ENCODE measurements at places on chromosomes 7 and 10.

DNA sequence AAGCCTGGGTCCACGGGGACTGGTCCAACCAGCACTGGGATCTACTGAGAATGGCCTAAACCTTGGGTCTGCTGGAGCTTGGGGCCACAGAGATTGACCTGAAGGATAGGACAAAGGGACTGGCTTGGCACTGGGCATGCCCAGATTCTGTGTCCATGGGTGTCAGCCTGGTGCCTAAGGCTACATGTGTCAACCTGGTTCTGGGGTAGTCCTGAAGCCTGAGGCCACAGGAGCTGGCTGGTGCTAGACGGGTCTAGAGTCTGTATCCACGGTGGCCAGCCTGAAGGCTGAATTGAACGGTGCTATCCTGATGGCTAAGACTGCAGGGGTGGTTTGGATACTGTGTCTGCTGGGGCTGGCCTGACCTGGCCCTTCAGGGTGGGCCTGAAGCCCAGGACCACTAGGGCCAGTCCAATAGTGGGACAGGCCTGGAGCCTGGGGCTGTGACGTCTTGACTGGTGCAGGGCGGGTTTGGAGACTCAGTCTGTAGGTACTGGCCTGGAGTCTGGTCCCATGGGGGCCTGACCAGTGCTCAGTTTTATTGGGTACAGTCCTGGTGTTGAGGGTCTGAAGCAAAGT lies 152.4 kb upstream of the HPS1 start:
- no peak for DNase-seq

DNA sequence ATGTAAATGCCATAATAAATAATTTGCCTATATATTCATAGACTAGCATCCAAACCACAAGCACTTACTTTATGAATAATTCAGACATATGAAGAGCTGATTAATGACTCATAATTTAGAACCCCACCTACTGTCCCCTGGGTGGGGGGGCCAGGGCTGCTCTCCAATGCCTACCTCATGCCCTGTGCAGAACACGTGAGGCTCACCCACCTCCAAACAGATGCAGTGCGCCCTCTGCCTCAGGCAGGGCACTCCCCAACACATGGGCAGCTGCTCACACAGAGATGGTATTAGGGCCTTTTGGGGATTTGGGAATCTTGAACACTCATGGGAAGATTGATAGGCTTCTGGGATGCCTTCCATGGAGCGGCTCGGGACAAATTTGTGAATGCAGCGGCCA lies 75.1 kb upstream of the INSIG1 start:
- DNase-seq: no peak

GRCh38 chr7:149662591-149663095 lies 110.7 kb downstream of the ZNF467 start:
- DNase-seq: peak; percentile 88

- DNase-seq: no peak
Measured at GRCh38 chr10:47055386-47056246, 144.4 kb downstream of the PTPN20 start.

DNA sequence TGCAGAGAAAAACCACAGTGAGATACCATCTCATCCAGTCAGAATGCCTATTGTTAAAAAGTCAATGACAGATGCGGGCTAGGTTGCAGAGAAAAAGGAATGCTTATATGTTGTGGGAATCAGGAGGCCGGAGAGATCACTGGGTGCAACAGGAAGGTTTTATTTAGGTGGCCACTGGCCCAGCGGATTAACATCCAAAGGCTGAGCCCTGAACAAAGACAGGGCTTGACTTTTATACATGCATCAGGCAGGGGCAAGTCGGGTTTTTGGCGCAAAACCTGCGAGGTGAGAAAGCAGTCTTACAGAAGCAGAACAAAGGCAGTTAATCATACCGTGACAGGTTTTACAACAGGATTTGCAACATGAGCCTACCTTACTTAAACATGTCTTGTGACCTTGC lies 620 bp downstream of the ZNF117 start:
- no peak for DNase-seq

- no peak for DNase-seq
Measured at GRCh38 chr10:50469288-50469687, 154.5 kb downstream of the SGMS1 start.

GRCh38 chr10:20948686-20949327 lies 51.7 kb upstream of the NEBL start:
- DNase-seq: no peak

DNA sequence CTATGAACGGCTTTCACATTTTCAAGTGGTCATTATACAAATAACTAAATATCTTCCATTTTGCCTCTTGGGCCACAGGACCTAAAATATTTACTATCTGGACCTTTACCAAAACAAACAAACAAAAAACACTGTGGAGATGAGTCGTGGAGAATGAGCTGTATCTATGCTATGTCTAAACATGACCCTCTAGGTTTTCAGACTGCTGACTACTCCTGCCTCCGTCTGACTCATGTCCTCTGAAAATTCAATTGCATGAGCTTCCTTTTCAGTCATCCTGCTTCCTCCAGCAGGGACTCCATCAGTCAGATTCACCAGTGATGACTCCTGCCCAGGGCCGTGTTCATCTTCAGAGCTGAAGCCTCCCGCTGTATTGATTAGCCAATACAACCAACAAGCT lies 96.8 kb downstream of the COL28A1 start:
- no peak for DNase-seq

- DNase-seq: no peak
Measured at GRCh38 chr10:44883593-44884331, 27.4 kb upstream of the TMEM72 start.

- DNase-seq: no peak
Measured at GRCh38 chr7:124702385-124702784, 63.2 kb downstream of the GPR37 start.

DNA sequence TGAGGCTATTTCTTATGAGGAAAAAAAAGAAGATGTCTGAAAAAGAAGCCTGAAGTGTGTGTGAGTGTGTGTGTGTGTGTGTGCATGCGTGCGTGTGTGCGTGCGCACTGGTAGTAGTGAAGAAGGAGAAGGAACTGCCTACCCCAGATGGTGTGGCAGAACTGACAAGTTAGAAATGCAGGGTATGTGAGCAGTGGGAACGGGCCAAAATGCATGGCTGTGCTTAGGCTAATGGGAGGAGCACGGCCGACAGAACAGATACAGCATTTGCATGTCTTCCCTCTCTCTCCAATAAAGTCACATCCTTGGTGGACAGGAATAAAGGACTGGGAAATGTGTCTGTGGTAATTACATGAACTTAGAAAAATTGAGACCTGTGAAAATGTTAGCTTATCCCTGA lies 94.3 kb downstream of the IDE start:
- DNase-seq: no peak

- DNase-seq: no peak
Measured at GRCh38 chr7:371119-371778, 81.3 kb downstream of the FOXL3 start.

DNA sequence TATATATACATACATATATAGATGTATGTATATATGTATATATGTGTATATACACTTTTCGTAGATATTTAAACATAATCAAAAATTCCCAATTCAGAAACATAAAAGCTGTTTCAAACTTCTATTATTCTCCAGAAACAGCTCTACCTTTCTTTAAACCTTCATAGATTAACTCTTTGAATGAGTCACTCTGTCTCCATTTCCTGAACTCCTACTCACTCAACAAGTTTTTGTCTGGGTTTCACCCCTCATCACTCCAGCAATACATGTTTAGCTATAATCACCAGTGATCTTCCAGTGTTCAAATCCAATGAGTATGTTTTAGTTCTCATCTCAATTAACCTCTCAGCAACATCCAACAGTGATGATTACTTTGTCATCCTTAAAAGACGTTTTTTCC lies 9.6 kb downstream of the DGKB start:
- no peak for DNase-seq

DNA sequence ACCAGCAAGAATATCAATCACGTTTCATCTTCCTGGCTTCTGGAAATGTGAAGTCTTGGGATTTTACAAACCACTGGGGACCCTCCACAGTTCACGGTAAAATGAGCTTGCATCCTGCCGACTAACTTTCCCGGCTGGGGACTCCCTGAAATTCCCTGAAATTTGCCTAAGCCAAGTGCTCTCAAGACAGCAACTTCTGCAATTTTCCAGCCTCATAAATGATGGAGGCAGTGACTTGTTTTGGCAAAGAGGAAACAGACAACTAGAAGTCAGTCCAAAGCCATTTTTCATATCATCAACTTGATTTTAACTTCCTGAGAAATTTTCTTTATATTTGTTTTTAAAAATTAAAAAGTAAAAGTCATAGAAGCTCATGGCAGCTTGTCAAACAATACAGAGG lies 212.3 kb downstream of the FANK1 start:
- no peak for DNase-seq

GRCh38 chr7:99005776-99006175 lies 127.4 kb downstream of the TRRAP start:
- DNase-seq: no peak

DNA sequence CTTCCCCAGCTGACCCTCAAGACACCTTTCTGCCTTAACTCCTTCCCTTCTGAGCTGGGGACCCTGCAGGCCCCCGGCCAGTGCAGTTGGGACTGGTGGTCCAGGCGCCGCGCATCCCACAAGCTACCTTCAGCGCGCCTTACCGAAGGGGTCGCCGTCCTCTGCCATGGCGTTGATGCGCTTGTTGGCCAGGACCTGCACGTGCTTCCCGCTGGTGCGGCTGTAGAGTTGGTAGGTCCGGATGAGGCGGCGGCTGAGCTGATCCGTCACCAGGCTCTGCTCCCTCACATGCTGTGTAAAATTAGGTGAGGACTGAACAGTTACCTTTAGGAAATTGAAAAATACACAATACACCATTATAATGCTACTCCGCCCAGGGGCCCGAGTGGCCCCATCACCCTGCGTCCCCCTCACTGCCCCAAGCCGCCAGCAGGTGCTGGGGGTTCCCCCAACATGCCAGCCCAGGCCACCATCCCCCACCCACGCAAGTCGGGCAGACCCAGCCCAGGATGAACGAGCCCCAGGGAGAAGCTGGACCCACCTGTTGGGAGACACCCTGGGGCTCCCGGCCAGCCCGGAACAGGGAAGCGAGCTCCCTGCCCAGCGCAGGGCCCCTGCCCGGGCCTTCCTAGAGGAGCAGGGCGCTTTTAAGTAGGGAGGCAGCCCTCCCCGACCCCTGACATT lies 1.2 kb downstream of the FGF8 start:
- DNase-seq: no peak

DNA sequence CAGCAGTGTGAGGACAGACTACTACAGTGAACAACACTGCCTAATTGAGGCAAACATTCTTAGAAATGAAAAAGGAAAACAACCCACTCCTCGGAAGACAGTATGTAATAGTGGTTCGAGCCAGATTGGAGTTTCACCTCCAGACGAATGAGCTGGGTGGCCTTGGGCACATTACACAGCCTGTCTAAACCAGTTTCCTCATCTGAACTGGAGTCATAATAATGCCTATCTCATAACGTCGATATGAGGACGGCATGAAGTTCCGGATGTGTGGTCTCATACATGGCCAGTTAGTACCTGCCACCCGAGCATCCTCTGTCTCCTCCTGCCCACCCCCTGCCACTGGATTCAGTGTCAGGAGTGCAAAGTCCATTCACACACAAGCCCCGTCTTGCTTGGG lies 15.8 kb upstream of the FRMPD2 start:
- DNase-seq: no peak

DNA sequence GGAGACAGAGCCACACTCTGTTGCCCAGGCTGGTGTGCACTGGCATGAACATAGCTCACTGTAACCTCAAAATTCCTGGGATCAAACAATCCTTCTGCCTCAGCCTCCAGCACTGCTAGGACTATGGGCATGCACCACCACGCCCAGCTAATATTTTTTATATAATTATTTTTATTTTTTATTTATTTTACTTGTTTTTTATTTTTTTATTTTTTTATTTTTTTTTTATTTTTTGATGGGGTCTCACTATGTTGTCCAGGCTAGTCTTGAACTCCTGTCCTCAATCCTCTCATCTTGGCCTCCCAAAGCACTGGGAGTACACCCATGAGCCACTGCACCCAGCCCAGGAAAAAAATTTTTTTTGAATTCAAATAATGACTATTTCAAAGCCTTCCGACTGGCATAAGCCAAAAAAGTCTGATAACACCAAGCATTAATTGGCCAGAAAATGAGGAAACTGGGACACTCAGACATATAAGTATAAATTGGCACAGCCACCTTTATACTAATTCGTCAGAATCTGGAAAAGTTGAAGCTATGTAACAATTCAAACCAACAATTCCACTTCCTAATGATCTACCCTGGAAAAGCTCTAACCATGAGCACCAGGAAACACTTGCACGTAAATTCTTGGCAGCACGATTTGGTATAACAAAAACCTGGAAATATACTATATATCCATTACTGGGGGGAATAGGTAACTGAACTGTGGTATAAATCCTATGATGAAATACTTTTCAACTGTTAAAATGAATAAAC lies 6.3 kb downstream of the ZC3HAV1 start:
- DNase-seq: no peak

DNA sequence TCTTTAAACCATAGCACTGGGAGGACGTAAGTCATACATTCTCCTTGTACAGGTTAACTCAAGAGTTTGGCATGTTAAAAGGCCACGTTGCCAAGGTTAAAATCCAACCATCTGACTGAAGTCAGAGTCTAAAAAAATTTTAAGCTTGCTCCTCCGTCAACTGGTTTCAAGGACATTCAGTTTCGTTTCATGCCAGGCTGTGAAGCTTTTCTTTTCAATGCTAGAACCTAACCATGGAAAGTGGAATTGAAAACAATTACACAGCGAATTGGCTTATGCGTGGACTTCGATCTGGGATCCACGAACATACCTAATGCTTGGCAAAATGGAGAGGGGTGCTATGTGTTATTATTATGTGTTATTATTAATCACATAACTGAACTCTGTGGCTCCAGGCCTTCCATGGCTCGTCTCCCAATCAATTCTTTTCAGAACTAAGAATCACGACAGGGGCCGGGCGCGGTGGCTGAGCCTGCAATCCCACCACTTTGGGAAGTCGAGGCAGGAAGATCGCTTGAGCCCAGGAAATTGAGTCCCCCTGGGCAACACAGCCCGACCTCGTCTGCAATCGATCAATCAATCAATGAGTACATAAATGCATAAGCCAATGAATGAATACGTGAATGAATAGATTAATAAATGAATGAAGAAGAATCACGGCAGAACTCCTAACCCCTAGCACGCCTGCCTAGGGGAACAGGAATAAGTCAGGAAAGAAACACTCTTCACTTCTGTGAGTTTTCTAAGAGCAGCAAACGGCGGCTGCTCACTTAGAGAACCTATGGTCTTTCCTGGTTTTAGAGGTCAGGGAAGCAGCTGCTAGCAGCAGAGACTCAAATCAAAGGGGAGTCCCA lies 733 bp upstream of the ARL5B start:
- no peak for DNase-seq
